Cerebellum (tissue), 4 donors: ENCODE measurements at places on chromosomes 13 and 19.

DNA sequence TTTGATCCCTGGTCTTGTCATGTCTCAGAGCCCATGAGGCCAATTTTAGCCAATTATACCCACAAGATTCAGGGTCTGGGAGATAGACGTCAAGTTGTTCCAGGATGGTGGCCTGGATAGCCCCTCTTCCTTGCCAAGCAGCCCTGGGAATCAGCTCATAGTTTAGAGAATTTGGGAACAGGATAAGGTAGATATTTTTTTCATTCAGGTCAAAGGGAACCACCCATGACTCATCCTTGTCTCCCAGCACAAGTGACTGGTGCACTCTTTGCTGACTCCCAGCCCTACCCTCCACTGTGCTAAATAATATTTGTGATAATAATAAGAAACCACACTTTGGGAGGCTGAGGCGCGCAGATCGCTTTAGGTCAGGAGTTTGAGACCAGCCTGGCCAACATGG, 17.1 kb upstream of the S1PR4 start:
- DNase-seq = no peak

DNA sequence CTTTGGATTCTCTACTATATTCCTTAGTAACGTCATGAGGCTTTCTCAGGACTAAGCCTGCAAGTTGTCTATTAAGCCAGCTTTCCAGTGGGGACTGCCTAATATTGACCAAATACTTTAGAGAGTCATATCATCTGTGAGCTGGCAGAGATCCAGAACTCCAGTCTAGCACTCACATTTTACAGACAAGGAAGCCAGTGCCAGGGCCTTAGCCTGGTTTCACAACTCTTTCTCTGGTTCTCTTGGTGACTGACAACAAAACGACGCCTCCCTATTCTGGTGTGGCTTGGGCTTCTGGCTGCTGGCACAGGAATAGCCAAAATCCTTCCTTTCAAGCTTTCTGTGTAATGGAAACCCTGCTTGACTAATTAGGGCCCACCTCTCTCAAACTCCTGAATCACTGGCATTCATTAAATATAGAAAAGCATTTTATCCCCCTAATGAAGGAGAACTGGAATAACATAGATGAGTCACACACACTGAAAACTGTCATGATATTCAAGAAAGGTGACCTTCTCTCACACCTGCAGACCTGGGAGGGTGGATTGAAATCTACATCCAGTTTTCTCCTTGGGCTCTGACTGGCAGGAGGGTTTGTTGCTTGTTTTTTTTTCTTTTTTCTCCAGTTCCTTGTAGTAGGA, 75.2 kb upstream of the UBL3 start:
- DNase-seq = no peak

- DNase-seq = no peak
Measured at GRCh38 chr19:14183741-14184350, 22.1 kb downstream of the ADGRL1 start.

- no peak for DNase-seq
Measured at GRCh38 chr13:20258963-20259288, 26.8 kb upstream of the GJB6 start.

- DNase-seq = no peak
Measured at GRCh38 chr19:1064661-1065605, 2.0 kb upstream of the ARHGAP45 start.
